Cerebellar nuclear complex (tissue), 1 donor: ENCODE measurements at places on chromosomes 6 and 20.

GRCh38 chr6:149995971-149996370, 29.4 kb downstream of the RAET1L start:
- no peak for DNase-seq

DNA sequence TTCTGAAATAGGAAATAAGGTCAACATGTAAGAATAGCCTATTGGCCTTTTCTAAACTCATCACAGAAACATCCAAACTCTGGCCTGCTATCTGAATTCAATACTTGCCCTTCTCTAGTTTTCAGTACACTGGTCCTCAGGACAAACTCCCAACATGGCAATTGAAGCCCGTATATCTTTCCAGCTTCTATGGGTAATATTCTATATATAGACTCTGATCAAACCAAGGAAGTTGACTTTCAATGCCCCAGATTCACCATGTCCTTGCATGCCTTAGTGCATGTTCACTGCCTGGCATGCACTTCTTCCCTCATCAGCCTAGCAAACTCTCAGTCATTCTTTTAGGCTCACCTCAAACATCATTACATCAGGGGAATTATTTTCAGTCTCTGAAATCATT, 73.2 kb downstream of the RSPO3 start:
- no peak for DNase-seq

- no peak for DNase-seq
Observed at GRCh38 chr20:57960803-57961575, 251.2 kb upstream of the PMEPA1 start.

- no peak for DNase-seq
Observed at GRCh38 chr20:8811801-8812594, 256.9 kb upstream of the PLCB4 start.

GRCh38 chr20:25257130-25257529, 9.2 kb downstream of the PYGB start:
- DNase-seq, result no peak

DNA sequence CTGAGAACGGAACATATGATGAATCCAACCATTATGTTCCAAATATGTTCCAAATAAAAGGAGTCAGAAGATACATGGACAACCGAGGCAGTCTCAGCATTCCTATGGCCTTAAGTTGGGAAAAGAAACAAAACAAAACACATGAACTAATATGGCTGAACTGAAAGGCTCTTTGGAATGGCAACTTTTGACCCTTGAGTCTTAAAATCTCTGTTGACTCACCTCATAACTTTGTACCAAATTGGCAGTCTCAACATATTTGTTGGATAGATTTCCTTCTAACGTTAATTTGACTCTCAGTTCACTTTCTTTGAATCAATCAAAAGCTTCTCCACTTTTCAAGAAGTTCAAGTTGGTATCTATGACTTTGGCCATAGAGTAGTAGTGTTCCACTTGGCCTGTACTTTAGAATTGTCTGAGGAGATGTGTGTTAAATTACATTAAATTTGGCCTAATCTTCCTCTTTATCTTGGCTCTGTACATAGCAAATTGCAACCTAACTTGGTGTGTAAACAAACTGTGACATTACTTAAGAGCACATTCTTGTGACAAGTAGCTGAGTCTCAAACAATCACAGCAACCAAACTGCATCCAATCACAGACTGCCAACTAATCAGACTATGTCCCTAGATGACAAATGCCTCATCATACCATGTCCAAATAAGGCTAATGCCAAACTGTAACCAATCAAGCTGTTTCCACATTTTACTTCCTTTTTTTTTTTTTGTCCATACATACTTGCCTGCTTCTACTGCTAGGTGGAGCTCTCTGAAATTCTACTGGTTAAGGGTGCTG, 208.8 kb downstream of the BMP2 start:
- DNase-seq, result no peak

DNA sequence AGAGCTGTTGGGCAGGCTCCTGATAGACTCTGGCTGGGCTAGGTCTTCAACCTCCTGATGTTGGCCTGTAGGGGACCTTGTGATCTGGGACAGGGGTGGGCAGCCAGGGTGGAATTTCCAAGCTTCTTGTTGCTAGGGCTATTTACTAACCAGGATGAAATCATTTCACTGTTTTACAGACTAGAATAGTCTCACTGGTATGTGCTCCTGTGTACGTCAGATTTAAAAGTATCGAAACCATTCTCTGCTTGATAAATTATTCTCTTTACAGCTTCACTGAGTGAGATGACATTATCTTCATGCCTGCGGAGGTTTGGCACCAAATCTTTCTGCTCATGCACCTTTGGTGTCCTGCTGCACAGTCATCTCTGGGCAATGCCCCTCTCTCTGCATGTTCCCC, 10.9 kb downstream of the EDN1 start:
- no peak for DNase-seq

GRCh38 chr20:2757969-2758368, 42.5 kb downstream of the CPXM1 start:
- DNase-seq, result no peak

DNA sequence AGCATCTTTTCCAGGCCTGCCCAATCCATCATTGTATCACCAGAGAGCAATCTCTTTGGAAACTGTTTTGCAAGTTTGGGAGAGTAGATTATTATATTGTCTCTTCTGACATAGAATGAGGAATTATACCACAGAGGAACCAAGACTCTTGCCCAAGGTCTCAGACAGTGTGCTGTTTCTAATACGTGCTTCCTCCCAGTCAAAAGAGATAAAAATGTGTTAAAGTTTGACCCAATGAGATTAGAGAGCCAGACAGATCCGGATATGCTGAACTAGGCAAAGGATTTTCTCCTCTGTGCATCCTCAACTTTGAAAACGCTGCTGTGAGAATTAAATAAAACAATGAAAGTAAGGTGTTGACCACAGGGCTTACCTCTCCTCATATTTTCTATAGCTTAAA, 18.6 kb upstream of the NT5E start:
- DNase-seq, result no peak

- DNase-seq, result no peak
Observed at GRCh38 chr20:20207291-20207690, 155.0 kb downstream of the CFAP61 start.

DNA sequence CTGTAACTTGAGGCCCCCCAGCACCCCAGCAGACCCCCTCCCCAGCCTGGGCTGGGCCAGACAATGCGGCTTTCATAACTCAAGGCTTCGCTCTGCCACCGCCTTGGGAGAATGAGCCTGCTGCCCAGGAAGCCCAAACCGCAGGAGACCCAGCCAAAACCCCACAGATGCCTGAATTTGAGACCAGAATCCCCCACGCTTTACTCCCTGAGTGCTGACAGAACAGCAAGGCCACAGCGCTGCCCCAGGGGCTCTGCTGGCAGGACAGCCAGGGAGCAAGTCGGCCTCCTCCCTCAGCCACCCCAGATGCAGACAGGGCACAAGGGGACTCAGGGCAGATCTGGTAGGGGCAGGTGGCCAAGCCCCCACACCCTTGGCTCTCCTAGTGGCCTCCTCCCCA, 2.2 kb downstream of the MDFI start:
- DNase-seq, result no peak

GRCh38 chr6:98036344-98036923, 753.4 kb upstream of the MMS22L start:
- DNase-seq, result no peak

DNA sequence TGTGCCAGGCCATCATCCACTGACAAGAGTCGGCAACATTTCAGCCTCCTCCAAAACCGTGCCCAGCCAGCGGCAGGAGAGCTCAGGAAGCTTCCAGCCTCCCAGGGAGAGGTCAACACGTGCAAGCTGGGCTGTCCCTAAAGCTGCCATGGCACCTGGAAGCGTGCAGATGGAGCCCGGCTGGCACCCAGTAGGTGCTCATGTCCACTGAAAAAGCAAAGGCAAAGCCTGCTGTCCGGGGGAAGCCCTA, 14.4 kb upstream of the TLDC2 start:
- peak; percentile 63 for DNase-seq

- DNase-seq, result no peak
Observed at GRCh38 chr6:29724937-29725869, 2.0 kb downstream of the HLA-F start.

DNA sequence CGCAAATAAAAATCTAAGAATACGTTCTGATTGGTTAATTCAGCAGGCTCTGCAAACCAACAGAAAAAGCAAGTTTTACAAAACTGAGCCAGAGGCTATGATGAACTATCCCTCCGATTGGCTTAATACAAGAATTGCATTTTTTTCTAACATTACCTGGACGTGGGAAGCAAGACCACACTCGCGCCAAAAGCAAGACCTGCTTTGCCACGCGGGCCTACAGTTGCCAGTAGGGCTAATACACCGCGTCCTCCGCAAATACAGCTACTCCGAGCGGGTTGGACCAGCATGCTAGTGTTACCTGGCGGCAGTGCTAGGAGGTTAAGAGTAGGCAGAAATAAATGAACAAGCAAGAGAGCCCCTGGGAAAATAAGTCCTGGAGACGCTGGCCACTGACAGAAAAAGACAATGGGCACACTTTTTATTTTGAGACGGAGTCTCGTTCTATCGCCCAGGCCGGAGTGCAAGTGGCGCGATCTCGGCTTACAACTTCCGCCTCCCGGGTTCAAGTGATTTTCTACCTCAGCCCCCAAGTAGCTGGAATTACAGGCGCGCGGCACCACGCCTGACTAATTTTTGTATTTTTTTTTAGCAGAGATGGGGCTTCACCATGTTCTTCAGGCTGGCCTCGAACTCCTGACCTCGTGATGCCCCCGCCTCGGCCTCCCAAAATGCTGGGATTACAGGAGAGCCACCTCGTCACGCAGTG, 131.9 kb upstream of the BTN3A2 start:
- DNase-seq, result no peak

GRCh38 chr6:2938632-2939083, 32.7 kb downstream of the SERPINB6 start:
- DNase-seq, result no peak

- DNase-seq, result no peak
Observed at GRCh38 chr20:61449916-61450315, 197.9 kb downstream of the CDH4 start.

GRCh38 chr6:158769234-158769770, 49.9 kb downstream of the EZR start:
- no peak for DNase-seq

- DNase-seq, result no peak
Observed at GRCh38 chr6:16511040-16511660, 250.1 kb downstream of the ATXN1 start.

GRCh38 chr6:446418-447366, 55.1 kb downstream of the IRF4 start:
- DNase-seq, result no peak

DNA sequence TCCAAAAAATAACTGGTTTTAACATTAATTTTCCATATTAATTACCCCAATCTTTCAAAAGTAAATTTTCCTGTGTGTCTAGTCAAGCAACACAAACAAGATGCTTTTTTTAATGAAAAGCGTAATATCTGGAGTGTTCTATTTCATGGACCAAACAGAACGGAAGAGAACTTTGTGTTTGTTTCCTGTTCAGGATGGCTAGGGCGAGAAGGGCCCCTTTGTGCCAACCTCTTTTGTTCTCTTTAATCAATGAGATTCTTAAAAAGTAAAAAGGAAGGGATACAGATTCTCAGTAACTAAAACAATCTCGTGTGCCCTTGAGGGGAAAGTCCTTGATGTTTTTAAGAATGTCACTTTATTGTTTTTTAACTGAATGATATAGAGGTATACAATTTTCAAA, 55.7 kb downstream of the GNAS start:
- DNase-seq, result no peak

GRCh38 chr6:27668442-27669294, 195.8 kb upstream of the ZNF184 start:
- DNase-seq, result no peak

GRCh38 chr6:36118550-36119107, 11.7 kb upstream of the MAPK13 start:
- DNase-seq, result no peak

DNA sequence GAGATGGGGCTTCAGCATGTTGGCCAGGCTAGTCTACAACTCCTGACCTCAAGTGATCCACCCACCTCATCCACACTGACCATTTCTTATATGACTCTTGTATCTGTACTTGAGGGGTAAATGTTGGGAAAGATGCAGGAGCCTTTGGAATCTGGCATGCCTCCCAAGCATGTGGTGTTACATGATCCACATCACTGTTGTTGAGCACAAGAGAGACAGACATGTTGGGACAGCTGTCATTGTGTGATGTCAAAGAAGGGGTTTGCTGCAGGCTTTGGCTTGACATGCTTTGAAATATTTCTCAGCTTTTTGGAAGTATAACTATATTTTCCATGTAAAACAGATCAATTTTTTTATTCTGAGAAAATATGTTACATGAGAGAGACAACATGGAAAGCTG, 139.9 kb downstream of the MOXD1 start:
- no peak for DNase-seq
